ENCODE measurements at places on chromosomes 13 and 19.
A peak's percentile ranks its signal among the peaks of the same experiment; 100 is the strongest.

- peak; percentile 89 for DNase-seq
Observed at GRCh38 chr13:42039946-42040729, 8.3 kb upstream of the DGKH start.

DNA sequence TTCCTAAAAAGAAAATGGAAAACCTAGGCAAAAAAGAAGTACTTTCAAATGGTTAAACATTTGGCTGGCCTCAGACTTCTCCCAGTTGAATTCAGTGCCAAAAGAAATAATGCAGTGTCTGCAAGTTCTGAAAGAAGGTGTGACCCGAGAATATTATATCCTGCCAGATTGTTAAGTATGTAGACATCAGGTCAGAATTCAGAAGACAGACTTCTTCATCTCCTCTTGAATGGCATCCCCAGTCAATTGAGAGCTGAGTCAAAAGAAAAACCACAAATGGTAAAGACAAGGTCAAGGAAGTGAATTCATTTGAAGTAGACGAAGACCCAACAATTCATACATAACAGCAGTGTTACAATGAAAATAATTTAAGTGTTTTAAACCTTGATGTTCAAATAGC is 194.5 kb downstream of the NBEA start:
- no peak for DNase-seq

DNA sequence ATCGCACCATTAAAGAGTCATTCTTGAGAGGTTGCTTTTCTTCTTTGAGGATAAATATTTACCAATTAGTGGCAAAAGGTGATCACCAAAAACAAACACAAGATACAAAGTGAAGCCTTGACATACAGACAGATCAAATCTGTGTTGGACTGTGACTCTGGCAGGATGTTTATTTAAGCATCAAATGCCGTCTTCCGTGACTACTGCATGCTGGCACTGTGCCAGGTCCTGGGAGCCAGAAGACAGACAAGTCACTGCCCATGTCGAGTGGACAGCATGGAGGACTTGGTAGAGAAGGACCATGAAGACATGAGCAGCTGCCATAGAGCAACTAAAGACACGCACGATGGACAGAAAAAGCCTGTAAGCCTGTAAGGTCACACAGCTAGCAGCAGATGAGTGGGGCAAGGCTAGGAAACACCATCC is 92.8 kb upstream of the FARP1 start:
- peak; percentile 17 for DNase-seq

- DNase-seq: no peak
Observed at GRCh38 chr19:13729859-13730258, 34.5 kb upstream of the MRI1 start.

DNA sequence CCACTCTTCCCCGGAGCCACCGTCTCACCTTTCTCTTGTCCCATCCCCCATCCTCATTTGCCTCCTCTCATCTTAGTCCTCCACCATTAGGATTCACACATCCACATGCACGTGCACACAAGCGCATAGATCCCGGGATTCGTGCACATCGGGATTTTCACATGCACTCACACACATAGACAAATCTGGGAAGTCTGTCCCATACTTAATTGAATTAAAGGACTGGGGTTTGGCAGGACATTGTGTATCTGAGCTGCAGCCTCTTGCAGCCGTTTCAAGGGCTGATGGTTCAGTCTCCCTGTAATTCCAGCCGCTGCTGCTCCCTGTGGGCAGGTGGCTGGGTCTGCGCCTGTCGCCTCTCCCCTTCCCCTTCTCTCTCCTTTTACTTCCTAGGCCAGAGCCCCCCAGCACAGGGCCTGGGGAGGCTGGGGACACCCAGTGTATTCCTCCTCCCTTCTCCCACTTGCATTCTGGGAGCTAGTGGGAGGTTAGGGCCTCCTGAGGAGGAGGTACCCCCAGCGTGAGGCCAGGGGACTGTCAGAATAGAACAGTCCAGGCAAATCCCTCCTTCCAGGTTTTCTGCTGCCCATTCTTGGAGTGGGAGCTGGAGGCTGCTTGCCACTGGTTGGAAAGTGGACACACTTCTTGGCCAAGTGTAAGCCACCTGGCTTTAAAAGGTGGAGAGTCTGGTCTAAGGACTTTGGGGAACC is 43.6 kb downstream of the LYL1 start:
- DNase-seq: no peak

DNA sequence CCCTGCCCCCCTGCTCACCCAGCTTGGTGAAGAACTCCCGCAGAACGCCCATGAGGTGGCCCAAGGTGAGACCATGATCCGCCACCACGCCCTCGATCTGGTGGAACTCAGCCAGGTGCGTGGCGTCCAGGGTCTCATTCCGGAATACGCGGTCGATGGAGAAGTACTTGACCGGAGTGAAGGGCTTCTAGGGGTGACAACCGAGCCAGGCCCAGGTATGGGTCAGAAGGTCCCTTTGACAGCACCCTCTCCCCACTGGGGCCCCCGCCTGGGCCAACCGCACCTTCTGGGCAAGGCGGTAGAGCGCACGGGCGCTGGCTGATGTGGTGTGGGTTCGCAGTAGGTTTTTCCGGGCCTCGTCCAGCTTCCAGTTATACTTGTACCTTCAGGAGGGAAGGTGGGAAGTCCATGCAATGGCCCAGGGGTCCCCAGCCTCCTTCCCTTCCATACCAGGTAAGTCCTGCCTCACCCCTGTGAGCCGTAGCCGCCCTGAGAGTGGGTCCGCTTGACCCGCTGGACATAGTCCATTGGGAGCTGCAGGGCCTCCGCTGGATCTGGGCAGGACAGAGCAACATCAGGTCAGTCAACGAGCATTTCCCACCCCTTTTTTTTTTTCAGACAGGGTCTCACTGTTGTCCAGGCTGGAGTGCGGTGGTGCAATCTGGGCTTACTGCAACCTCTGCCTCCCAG is 5.7 kb upstream of the SYCE2 start:
- DNase-seq: no peak

GRCh38 chr13:59276436-59276835 is 887.3 kb downstream of the DIAPH3 start:
- DNase-seq: no peak

DNA sequence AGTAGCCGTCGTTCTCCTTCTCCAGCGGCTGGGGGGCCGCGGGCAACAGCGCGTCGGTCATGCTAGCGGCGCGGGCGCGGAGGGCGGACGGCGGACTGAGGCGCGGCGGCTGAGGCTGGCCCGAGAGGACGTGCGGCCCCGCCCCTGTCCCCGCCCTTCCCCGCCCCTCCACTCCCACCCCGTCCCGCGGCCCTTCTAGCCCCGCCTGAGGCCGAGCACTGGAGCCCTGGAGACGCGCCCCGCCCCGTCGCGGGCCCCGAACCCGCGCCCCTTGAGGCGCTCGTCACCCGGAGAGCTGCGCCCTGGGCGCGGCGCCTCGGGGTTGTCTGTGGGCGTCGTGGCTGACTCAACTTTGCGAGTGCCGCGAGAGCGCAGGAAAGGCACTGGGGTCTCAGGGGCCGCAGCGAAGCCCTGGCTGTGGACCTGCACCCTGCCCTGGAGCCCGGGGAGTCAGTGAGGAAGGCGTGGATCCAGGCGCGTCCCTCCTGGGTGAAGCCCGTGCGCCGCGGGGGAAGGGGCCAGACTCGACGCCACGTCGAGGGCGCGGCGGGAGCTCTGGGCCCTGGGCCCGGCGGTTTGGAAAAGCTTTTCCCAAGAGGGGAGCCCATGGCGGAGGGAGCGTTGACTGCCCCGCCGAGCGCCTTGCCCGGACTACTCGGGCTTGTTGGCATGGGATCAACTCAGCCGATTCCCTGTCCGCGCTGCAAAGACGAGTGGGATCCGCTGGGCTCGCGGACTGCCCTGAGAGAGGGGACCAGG is at the start of gene RHPN2:
RHPN2 (minus strand) TSS at position 97 of the 759 bp plus-strand sequence; CDS start at position 61, 36 bp downstream.
- DNase-seq: peak; percentile 68

GRCh38 chr13:34862716-34863115 is 79.4 kb upstream of the NBEA start:
- no peak for DNase-seq

GRCh38 chr13:112069061-112069844 is 2.3 kb downstream of the SOX1 start:
- no peak for DNase-seq

- no peak for DNase-seq
Observed at GRCh38 chr19:40755248-40755624, 4.2 kb downstream of the SNRPA start.

DNA sequence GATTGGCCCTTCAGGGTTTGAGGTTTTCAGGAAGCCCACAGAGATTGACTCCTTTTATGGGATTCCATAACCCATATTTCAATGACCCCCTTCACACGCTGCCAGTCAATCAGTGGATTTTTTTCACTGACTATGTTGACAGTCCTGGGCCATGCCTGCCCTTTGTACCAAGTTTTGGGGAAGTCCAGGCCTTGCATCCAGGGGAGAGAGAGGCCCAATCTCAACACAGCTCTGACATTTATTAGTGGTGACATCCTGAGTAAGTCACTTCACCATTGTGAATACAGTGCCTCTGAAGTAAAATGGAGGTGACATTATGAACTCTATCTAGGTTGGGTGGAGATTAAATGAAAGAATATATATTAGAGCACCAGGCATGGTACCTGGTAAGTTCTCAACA is 181.1 kb downstream of the NUFIP1 start:
- no peak for DNase-seq

- DNase-seq: no peak
Observed at GRCh38 chr19:45467115-45467455, 711 bp upstream of the FOSB start.

DNA sequence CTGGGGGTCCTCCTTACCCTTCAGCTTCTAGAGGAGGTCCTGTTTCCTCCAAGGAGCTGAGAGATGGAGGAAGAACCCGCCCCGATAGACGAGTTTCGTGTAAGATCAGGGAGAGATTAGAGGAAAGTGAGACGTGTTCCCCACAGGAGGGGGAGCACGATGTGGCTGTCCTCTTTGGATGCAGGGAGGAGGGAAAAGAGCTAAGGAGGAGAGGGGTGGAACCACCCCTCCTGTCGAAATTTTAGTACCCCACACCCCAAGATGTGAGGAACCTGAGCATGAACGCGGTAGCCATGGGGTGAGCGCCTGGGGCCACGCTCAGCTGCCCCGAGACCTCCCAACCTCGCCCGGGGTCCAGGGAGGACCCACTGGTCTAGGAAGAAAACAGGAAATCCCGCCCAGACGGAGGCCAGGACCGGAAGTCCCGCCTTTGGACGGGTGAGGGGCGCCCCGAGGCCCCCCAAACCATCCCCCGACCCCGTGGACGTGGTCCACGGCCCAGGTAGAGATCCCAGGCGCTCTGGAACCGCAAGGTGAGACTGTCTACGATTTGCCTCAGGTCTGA is 1.2 kb downstream of the AKT1S1 start:
- no peak for DNase-seq

DNA sequence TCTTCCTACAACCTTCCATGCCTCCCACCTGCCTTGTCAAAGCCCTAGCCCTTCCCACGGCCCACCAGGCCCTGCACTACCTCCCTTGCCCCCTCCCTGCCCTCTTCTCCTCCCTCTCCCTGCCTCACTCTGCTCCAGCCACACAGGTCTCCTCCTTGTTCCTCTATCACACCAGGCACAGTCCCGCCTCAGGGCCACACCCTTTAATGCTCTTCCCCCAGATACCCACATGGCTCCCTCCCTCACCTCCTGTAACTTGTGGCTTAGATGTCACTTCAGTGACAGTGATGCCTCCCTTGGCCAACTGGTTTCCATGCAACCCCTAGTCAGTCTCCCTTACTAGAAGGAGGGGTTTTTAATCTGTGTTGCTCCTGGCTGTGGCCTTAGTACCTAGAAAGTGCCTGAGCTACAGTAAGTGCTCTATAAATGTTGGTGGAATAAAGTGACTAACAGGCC is 1.3 kb downstream of the SIRT6 start:
- DNase-seq: no peak

GRCh38 chr19:47380559-47380958 is 31.4 kb downstream of the DHX34 start:
- no peak for DNase-seq

DNA sequence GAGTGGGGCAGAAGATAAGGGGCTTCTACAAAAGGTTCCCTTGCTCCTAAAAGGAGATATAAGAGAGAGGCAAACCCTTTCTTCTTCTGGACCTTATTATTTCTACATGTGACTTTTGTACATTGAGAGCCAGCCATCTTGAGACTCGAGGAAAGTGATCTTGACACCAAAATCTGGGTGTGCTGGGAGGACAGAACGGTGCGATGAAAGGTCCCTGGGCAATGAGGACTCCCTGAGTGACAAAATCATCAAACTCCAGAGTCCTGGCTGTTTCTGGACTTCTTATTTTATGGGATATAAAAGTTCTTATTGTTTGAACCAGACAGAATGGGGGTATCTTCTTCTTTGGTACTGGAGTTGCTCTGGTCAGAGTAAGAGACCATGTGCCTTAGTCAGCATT is 411.0 kb downstream of the ZNF536 start:
- DNase-seq: no peak

DNA sequence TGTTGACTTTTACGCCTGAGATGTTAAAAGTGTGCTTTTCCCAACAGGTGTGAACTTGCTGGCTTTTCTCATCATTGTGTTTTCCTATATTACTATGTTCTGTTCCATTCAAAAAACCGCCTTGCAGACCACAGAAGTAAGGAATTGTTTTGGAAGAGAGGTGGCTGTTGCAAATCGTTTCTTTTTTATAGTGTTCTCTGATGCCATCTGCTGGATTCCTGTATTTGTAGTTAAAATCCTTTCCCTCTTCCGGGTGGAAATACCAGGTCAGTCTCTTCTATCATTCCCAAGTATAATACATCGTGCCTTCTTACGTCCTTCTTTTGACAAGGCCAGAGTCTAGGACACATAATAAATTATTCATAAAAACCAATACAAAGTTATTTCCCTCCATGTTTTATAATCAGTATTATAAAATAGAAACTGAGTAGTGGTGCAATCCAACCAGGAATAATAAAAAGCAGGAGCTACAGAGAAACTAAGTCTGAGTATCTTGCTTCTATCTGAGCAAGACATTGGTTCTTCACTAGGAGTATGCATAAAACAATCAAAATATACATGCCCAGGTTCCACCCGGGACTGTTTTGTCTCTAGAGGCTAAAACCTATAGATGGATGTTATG is 57.9 kb downstream of the RXFP2 start:
- peak; percentile 66 for DNase-seq

GRCh38 chr13:22375151-22375550 is 704.3 kb downstream of the FGF9 start:
- no peak for DNase-seq

GRCh38 chr13:66154976-66155375 is 1075.2 kb downstream of the PCDH9 start:
- DNase-seq: peak; percentile 28

DNA sequence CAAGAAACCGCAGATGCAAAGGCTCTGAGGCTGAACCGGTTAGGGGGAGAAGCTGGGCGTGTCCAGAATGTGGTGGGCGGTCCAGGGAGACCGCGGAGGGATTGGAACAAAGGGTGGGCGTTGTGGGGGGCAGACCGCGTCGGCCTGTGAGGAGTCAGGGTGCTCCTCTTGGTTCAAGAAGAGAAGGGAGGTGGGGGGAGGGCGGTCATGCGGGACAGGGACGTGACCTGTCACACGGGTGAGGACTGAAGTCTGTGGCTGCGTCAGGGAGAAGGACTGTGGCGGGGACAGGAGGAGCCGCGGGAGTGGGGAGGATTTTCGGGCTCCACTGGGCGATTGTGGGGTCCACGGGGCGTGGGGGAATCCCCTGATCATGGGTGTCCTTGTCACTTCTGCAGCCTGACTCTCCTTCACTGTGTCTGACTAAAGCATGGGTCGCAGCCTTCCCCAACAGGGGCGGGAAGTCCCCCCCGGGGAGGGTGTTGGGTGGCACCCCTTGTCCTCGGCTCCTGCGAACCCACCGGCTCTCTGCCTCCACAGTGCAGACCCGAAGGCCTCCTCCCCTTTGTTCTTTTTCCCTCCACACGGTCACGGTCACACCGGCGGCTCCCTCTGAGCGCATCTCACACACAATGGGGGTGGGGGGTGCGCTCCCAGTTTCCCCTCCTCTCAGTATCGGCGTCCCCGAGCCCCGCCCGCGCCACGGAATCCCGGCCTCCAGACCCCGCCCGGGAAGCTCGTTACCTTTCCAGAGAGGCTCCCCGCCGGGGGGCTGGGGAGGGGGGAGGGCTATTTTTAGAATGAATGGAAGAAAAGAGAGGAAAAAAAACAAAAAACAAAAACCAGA is 16.4 kb upstream of the KCNN1 start:
- no peak for DNase-seq
